ENCODE measurements at places on chromosomes 1 and 21. TPM values are rescaled to one million over a fixed set of nuclear protein-coding genes. Genes with fewer than 3 reads are reported as not detected.

Gene RGS4
- total RNA-seq: 24.2 TPM

Gene RGS18
- total RNA-seq: 1.8 TPM

Gene APP
- total RNA-seq: 484 TPM

Gene ZBTB37
- total RNA-seq: 6.9 TPM

Gene SPRR3
- not detected for total RNA-seq

Gene FAAH
- total RNA-seq: 10.6 TPM

Gene CELA2A
- total RNA-seq: not detected

Gene GBP7
- total RNA-seq: not detected

Gene FRRS1
- 5.0 TPM for total RNA-seq

Gene CYP4X1
- total RNA-seq: 4.0 TPM

Gene LYPD8
- total RNA-seq: not detected

Gene FAM72C
- total RNA-seq: not detected

Gene PTCH2
- total RNA-seq: 0.66 TPM

Gene GPR157
- 8.4 TPM for total RNA-seq

DNA sequence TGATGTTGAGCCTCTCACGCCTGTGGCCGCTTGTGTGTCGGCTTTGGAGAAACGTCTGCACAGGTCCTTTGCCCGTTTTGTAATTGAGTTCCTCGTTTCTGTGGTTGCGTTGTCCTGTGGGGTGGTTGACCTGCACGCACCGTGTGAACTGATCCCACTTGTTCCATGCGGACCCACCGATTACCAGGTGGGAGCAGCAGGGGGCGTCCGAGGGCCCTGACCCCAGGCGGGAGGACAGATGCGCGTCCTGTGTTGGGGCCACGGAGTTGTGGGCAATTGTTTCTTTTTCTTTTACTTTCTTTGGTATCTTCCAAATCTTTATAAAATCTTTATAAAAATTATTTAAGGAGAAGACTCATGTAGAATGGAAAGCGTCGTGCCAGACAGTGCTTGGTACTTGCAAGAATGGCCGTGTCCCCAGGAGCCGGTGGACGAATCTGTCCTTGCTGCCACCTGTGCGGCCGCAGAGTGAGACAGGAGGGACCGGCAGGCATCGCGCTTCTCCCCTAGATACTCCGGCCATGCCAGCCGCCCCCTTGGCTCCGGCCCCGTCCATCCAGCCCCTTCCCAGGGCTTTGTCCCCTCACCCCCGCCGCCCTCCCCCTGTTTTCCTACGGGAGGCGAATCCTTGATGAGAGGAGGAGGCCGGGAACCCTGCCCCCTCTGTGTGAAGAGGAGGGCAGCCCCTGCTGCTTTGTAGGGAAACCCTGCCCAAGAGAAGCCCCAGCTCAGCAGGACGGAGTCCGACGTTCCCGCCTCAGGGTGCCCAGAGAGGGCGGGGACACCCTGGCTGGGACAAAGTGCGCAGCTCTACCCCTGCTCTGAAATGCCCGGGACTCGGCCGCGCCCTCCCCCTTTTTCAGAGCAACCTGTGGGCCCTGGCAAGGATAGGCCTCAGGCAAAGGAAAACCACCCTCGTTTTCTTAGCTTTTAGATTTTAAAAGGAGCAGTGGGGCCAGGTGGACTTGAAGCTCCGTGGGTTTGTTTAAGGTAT lies 41.7 kb downstream of the PRKCZ start:
- DNase-seq: no peak

- no peak for DNase-seq
These were observed 361.4 kb upstream of the PTBP2 start for GRCh38 chr1:96360036-96360795.

DNA sequence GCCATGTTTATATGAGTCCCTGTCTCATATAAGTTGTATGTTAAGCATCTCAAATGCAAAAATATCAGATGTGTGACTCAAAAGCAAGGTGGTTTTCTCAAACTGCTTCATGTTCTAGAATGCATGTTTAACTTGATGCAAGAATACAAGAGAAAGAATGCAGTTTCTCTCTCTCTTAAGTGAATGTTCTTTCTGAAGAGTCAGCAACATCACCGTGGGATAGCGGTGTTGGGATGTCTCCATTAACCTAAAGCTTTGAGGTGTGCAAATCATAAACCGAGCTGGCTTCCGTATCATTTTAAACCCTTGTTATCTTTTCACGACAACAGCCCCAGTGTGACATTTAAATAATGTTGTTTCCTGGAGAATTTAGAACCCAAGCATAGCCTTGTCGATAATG lies 48.4 kb upstream of the TARBP1 start:
- no peak for DNase-seq

- DNase-seq: peak; percentile 81
These were observed 403.9 kb downstream of the PCP4 start for GRCh38 chr21:40271164-40271563.

GRCh38 chr1:243473227-243474135 lies 217.6 kb downstream of the SDCCAG8 start:
- DNase-seq: no peak

GRCh38 chr1:5830771-5831599 lies 161.2 kb downstream of the NPHP4 start:
- no peak for DNase-seq

GRCh38 chr1:229661022-229661877 lies 35.2 kb downstream of the URB2 start:
- DNase-seq: peak; percentile 94

- DNase-seq: no peak
These were observed 3.4 kb upstream of the C1orf53 start for GRCh38 chr1:197899037-197899436.

GRCh38 chr1:113734357-113735055 lies 24.8 kb downstream of the PHTF1 start:
- no peak for DNase-seq

DNA sequence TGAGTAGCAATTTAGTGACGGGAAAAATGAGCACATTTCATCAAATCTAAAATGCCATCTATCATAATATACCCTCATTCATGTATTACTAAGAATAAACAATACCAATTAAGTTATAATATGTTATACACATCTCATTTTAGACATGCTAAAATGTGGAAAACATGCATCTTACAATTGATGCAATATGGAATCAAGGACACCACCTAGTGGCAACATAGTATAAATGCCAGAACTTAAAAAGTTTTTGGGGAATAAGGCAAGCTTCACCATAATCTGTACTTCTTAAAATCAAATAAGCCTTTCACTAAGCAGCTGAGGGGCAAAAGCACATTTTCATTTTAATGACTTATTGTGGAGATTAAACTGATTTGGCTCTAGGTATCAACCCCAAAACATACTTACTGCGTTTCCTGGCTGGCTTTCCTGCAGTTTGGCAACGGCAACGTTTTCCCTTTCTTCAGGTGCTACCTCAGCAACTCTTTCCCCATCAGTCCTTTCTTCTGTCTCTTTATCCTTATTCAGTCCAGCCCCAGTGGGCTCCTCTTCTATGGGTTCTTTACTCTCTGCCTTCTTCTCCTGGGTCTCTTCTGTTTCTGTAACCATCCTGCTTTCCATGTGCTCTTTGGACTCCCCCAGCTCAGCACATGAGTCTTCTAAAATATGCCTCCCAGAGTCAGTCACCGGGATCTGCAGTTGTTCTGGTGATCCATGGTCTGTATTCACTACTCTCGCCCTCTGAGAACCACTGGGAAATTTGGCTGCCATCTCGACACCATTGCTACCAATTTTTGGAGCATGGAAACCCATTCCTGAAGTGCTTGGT lies 11.4 kb downstream of the SDE2 start:
- no peak for DNase-seq

GRCh38 chr1:203450001-203450400 lies 25.6 kb upstream of the PRELP start:
- no peak for DNase-seq

DNA sequence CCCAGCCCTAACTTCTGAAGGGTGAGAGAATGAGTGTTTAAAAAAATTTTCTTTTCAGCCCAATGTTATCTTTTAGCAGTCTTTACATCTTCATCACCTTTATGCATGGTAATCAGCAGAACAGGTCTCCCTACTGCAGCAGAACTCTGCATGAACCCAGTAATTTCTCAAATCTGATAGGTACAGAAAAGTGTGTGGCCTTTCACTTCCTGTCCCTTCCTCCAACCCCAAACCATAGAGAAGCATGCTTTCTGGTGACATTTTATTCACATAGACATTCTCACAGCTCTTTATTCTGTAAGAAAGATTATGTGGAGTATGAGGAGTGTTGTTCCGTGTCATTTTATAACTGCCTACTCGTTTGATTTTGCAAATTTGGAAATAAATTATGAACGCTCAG lies 68.6 kb downstream of the RPAP2 start:
- DNase-seq: no peak

GRCh38 chr1:63135174-63135512 lies 187.2 kb upstream of the FOXD3 start:
- DNase-seq: no peak

DNA sequence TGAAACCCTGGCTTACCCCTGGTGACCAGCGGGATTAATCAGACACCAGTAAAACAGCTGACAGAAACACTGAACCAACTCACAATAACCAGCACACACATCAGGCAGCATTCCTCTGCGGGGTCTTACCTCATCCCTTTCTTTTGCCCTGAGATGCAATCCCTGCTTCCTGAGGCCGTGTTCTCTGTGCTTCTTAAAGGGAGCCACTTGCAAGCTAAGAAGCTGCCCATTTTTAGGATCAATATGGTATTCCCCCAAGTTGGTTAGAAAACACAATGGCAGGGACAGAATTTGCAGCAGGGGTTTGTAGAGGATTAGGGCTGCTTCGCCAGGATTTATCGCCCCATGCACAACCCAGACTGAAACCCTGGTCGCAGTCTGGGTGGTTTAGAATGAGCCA lies 74.7 kb upstream of the OLIG2 start:
- no peak for DNase-seq

DNA sequence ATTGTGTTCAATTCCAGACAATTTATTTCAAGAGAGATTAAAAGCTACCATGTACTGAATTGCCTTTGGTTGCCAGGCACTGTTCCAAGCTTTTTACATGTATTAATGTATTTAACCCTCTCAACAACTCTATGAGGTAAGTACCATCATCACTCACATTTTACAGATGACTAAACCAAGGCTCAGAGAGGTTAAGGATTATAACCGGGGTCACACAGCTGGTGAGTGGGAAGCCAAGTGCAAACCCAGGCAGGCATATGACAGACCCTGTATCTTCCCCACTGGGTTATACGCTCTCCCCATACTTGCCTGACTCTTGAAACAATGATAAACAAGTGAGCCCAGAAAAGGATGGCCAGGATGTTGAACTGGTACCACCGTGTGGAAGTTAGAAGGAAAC lies 16.5 kb downstream of the PLEKHA6 start:
- DNase-seq: no peak

GRCh38 chr1:168135921-168136708 lies 615 bp downstream of the GPR161 start:
- DNase-seq: no peak

DNA sequence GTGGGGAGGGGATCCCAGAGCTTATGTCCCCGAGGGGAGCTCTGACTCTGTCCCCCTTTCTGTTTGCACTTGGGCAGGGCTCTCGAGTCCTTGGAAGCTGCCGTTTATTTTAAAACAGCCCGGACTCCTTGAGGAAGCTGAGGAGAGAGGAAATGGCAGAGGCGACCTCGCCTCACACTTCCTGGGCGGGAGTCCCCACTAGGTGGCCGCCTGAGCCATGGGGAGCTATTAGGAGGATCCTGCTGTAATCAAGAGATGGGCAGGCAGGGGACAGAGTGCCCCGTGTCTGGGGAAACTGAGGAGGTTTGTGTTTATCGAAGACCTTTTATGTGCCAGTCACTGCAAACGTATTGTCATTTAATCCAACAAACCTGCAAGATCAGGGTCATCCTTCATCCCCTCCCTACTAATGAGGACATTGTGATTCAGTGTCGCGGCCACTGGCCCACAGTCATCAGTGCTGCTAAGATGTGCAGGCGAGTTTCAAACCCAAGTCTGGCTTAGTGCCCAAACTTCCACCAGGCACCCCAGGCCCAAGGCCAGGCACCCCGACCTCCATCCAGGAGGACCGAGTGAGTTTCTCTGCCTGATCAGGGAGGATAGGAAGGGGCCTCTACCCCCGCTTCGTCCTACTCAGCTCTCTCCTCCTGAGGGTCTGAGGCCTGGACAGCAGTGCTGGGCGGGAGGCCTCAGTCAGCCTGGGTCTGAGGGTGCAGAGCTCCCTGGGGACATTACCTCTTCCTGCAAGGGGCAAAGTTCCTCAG lies 316.9 kb upstream of the VAMP3 start:
- DNase-seq: no peak

DNA sequence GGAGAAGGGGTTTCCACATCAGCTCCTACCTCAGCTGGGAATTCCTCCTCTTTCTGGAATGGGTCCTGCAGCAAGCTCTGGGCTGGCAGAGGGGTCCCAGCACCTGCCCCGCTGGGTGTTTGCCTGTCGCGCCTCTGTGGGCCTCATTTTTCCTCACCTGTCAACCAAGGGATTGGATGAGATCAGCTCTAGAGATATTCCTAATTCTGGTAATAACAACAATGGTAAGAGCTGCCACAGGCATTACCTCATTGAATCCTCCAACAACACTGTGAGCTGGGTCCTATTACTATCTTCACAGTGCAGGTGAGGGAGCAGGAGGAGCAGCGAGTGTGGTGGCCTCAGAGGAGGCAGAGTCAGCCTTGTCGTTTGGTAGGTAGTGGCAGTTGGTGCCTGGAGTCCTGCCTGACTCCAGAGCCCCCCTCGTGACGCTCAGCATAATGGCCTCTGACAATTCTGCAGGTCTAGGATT lies 23.3 kb upstream of the PAX7 start:
- DNase-seq: no peak

DNA sequence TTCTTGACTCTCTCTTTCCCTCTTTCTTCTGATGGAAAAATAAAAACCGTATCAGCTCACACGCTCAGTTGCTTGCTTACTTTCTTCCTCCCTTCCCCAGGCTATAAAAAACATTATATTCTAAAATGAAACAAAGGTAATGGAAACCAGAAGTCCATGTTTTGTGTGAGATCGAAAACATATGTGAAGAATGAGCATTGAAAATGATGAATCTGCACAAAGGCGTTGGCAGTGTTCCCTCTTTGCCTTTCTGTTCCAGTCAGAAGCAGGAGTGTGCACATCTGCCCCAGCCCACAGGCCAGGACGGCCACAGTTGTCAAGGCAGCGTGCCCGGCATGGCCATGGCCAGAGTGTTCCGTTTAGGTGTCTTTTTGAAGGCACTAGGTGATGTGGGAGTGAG lies 185.3 kb upstream of the USP24 start:
- peak; percentile 19 for DNase-seq

DNA sequence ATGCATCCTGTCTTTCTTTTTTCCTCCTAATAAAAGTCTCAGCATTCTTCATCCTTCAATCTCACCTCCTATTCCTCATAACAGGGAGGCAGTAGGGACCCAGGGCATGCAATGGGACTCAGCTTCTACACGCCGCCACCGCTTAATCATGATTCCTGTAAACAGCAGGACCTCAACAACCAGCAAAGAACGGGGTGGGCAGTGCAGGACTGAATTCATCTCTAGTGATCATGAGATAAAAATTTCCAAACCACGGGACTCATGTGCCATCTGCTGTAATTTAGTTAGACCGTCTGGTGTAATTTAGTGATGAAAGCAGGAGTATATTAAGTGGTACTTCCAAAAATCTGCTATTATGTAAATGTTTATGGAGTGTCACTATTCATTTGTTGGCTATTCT lies 5.4 kb downstream of the PRAMEF12 start:
- DNase-seq: no peak

GRCh38 chr1:152981146-152981871 lies 2.6 kb upstream of the SPRR1A start:
- peak; percentile 90 for DNase-seq

GRCh38 chr1:184533049-184533448 lies 146.2 kb downstream of the C1orf21 start:
- DNase-seq: no peak

- DNase-seq: no peak
These were observed 8.5 kb downstream of the ARHGEF16 start for GRCh38 chr1:3463013-3463385.
